ENCODE measurements at places on chromosomes 16 and 17.

- no peaks in the 10 kb centered on the region for H3K27me3 ChIP-seq
- H3K4me3 ChIP-seq = no peak overlapping the region
- DNase-seq = no peak
- no peaks in the 10 kb centered on the region for H3K4me1 ChIP-seq
- H3K36me3 ChIP-seq = no peaks in the 10 kb centered on the region
Measured at GRCh38 chr16:12651765-12652512, 151.7 kb downstream of the CPPED1 start.

DNA sequence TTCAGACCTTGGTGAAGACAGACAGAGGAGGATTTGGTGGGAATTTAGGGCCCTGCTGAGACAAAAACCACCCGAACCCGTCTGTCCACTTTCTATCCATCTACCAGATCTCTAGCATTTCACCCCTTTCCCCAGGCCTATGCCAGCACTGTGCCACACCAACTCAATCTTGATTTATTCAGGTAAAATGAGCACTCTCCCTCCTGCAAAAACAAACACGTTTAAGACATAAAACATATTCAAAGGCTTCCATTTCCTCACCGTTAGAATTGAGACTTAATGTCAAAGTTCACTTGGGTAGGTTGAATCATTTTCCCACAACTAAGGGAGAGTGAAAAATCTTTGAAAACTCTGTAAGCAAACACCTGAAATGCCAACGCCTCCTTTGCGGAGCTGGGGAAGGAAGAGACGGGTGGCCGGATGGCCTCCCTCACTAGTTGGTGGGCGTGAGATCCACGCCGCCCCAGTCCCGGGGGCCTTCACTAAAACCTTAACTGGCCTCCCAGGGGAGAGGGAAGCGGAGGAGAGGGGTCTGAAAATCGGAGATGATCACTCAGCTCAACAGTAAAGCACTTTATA lies 862 bp downstream of the DCAKD start:
- peaks cover 42% of the 10 kb centered on the region for H3K4me1 ChIP-seq
- H3K27me3 ChIP-seq = no peaks in the 10 kb centered on the region
- peak overlapping the region; percentile 98 for H3K4me3 ChIP-seq
- peak; percentile 3 for DNase-seq
- H3K27ac ChIP-seq = peak overlapping the region; percentile 96

- no peaks in the 10 kb centered on the region for H3K27me3 ChIP-seq
- H3K4me1 ChIP-seq = no peaks in the 10 kb centered on the region
- peaks cover 39% of the 10 kb centered on the region for H3K36me3 ChIP-seq
- DNase-seq = no peak
- no peak overlapping the region for H3K4me3 ChIP-seq
Measured at GRCh38 chr17:47806026-47806912, 15.3 kb downstream of the OSBPL7 start.

- H3K36me3 ChIP-seq = no peaks in the 10 kb centered on the region
- DNase-seq = no peak
- no peak overlapping the region for H3K4me3 ChIP-seq
- peaks cover 58% of the 10 kb centered on the region for H3K4me1 ChIP-seq
- H3K27me3 ChIP-seq = no peaks in the 10 kb centered on the region
Measured at GRCh38 chr16:17381784-17382183, 89.0 kb downstream of the XYLT1 start.

DNA sequence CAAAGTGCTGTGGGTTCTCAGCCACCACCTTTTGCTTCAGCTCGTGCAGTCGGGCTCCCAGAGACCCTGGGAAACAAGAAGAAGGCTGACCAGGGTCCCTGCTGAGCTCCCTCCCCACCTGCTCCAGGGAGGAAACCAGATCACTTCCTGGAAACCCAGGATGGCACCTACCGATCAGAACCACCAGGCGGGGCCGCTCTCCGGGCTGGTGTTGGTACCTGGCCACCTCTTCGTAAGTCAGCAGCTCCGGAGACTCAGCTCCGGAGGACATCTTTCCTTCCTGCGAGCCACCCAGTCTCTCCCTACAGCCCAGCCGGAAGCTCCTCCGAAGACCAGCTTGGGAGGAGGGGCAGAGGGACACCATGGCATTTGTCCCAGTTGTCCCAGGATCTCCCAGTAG lies 18.9 kb downstream of the MPP3 start:
- H3K36me3 ChIP-seq = no peaks in the 10 kb centered on the region
- no peaks in the 10 kb centered on the region for H3K27me3 ChIP-seq
- no peak overlapping the region for H3K27ac ChIP-seq
- H3K4me1 ChIP-seq = no peaks in the 10 kb centered on the region

All from CD4-positive, alpha-beta memory T cell (primary cell).